ENCODE measurements at places on chromosomes 13 and 19. TPM values are rescaled to one million over a fixed set of nuclear protein-coding genes. Genes with fewer than 3 reads are reported as not detected.
A peak's percentile ranks its signal among the peaks of the same experiment; 100 is the strongest.

CEACAM4 gene
- not detected for total RNA-seq

GPR18 gene
- 45.4 TPM for total RNA-seq

RPL21 gene
- total RNA-seq = 1,354 TPM

DDX39A gene
- total RNA-seq = 151 TPM

CATSPERD gene
- not detected for total RNA-seq

CILP2 gene
- total RNA-seq = 0.15 TPM

SLC17A7 gene
- total RNA-seq = 0.47 TPM

SIGLEC8 gene
- total RNA-seq = not detected

MAST1 gene
- total RNA-seq = 3.3 TPM

RABAC1 gene
- total RNA-seq = 270 TPM

DHRS12 gene
- total RNA-seq = 10.9 TPM

TPGS1 gene
- total RNA-seq = 46.6 TPM

KANK3 gene
- total RNA-seq = not detected

RHPN2 gene
- total RNA-seq = 4.3 TPM

AMH gene
- total RNA-seq = 7.2 TPM

COX6B2 gene
- total RNA-seq = not detected

DNA sequence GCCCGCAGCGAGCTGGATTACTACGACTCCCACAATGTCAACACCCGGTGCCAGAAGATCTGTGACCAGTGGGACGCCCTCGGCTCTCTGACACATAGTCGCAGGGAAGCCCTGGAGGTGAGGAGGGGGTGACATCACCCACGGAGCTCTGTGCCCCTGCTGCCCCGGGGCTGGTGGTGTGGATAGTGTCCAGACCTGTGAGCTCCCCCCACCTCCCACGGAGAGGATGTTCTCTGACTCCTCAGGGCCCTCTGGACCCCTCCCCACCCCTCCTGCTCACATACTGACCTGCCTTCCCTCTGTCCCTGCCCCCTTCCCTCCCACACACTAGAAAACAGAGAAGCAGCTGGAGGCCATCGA is 20.7 kb downstream of the CAPN12 start:
- no peak for DNase-seq

GRCh38 chr13:29571876-29572570 is 23.5 kb downstream of the SLC7A1 start:
- no peak for DNase-seq

GRCh38 chr13:75153834-75154233 is 328.1 kb downstream of the TBC1D4 start:
- DNase-seq = no peak

- DNase-seq = peak; percentile 80
These were observed 87.6 kb downstream of the ZNF429 start for GRCh38 chr19:21593008-21593481.

DNA sequence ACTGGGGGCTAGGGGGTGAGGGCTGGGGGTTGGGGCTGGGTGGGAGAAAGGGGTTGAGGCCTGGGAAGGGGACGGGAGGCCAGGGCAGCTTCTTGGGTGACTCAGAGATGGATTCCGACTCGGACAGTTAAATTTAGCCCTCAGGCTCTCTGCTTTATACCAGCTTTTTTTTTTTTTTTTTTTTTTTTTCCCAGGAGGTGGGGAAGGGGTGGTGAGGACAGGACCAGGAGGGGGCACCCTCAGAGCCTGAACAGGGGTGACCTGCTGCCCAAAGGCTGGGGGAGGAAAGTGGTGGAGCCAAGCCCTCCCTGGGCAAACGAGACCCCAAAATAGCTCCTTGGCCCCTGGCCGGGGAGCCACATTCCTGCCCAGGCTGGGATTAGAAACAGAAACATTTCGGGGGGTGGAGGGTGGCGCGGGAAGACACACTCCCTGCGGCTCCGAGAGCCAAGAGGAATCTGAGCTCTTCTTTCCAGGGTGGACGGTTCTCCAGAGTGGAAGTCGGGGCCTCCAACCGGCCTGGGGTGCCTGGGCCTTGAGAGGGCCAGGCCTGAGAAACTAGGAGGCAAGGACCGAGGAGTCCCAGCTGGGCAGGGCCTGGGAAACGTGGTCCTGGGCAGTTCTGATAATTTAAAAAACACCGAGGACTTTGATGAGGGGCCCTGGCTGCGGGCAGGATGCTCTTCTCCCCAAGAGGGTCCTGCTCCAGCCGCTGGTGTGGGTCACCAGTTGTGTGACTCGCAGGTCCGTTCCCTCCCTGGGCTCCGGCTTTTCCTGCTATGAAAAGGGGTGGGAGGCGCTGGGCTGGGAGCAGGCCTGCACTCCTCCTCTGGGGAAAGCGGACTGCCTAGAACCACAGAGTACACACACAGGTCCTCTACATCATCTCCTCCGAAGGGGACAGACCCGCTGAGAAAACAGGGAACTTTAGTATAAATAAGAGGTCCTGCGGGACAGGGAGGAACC is 813 bp upstream of the DMPK start:
- DNase-seq = no peak

GRCh38 chr19:737591-738093 is 13.3 kb upstream of the MISP start:
- peak; percentile 80 for DNase-seq

- no peak for DNase-seq
These were observed 1361.3 kb downstream of the UQCRFS1 start for GRCh38 chr19:27851543-27852060.

- no peak for DNase-seq
These were observed 2.1 kb downstream of the TMEM255B start for GRCh38 chr13:113761136-113761535.

GRCh38 chr13:111079375-111079774 is 35.7 kb upstream of the ARHGEF7 start:
- no peak for DNase-seq

GRCh38 chr19:52211926-52212571 is 22.2 kb downstream of the PPP2R1A start:
- no peak for DNase-seq

DNA sequence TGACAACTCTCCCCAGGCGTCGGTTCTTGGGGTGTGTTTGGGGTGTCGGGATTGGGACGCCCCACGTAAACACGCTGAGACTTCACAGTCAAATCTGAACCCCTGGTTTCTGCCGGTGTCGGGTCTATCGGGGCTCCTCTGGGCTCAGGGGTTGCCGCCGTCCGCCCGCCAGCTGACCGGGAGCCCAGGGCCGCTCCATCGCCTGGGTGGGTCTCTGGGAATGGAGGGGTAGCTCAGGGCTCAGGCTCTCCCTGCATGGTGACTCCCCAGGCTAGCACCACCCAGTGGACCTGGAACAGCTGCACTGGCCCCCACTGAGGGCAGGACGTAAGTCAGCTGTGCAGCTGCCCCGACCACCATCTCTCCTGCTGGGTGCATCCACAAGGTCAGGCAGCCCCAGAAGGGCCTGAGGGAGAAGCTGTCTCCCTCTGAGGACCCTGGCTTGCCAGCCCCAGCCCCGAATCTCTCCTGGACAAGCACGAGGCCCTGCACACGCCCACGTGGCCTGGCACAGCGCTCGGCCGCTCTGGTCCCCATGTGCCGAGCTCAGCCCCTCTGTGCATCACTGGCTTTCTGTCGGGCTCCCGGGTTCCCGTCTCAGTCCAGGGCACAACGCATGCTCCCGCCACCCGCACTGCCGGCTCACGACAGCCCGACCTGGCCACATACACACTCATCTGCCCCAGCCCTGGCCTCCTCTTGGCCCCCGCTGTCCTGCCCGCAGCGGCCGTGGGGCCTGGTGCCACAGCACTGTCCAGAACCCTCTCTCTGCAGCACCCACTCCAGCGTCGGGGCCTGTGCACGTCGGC is 6.1 kb downstream of the RNF126 start:
- DNase-seq = no peak

GRCh38 chr19:55175117-55175867 is 4.8 kb downstream of the SYT5 start:
- no peak for DNase-seq

DNA sequence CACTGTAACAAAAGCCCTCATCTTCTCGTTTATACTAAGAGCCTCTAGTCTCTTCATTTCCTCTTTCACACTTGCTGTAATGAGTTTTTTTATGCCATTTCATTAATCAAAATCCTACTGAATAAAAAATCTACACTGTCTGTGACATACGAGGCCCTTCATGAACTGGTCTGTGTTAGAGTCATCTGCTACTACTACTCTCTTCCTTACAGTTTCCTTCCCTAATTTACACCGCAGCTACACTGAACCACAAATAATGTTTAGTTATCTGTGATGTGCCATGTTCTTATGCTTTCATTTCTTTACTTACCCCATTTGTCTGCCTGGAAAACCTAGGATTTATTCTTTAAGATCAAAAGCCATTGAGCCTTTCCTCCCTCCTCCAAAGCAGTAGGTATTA is 16.0 kb downstream of the UFM1 start:
- DNase-seq = no peak

DNA sequence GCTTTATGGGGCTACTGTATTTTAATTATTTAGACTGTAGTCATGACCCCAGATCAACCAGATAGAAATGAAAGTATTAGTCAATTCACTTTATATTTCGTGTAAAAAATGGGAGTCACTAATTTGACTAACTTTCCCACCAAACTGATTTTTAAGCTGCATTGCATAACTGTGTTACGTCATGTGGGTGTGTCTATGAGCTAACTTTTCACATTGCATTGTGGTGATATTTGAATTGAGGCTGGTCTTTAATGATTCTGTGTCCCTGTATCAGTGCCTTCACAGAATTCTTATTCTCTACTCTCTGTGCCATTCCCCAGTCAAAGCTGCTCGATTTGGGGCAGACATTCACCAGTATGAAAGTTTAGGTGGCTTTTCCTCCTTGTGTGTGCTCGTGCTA is 172.7 kb upstream of the MAB21L1 start:
- DNase-seq = no peak

DNA sequence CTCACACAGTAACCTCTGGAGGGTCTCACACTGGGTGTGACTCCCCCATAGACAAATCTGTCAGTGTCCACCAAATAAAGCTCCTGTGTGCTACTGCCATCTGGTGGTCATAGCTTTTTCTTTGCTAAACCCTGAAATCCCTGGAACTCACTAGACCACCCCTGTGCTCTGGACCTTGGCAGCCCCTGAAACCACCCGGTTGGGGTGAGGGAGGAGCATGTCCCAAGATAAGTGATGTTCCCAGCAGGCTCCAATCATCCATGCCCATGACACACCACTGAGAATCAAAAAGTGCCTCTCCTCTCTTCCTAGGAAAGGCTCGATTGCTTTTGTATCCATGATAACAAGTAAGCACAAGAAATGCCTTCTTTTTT is 6.5 kb upstream of the HSD17B14 start:
- peak; percentile 91 for DNase-seq

DNA sequence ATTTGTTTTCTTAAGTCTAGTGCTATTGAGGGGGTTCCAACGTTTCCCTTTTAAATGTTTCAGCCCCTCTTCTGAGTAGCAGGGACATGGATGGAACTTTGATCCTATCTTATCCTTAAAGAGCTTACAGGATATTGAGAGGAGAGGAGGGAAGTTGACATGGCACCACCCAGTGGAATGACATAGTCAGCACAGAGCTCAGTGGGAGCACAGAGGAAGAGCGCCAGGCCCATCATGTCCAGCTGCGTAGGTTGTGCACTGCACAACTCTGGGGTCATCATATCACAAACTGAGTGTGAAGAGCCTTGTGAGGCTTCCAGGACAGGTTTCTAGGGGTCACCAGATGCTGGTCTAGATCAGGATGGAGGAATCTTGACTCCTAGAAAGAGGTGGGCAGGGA is 4.6 kb upstream of the CDC42EP5 start:
- DNase-seq = no peak

GRCh38 chr19:13872695-13873389 is 4.1 kb upstream of the NANOS3 start:
- DNase-seq = peak; percentile 58

DNA sequence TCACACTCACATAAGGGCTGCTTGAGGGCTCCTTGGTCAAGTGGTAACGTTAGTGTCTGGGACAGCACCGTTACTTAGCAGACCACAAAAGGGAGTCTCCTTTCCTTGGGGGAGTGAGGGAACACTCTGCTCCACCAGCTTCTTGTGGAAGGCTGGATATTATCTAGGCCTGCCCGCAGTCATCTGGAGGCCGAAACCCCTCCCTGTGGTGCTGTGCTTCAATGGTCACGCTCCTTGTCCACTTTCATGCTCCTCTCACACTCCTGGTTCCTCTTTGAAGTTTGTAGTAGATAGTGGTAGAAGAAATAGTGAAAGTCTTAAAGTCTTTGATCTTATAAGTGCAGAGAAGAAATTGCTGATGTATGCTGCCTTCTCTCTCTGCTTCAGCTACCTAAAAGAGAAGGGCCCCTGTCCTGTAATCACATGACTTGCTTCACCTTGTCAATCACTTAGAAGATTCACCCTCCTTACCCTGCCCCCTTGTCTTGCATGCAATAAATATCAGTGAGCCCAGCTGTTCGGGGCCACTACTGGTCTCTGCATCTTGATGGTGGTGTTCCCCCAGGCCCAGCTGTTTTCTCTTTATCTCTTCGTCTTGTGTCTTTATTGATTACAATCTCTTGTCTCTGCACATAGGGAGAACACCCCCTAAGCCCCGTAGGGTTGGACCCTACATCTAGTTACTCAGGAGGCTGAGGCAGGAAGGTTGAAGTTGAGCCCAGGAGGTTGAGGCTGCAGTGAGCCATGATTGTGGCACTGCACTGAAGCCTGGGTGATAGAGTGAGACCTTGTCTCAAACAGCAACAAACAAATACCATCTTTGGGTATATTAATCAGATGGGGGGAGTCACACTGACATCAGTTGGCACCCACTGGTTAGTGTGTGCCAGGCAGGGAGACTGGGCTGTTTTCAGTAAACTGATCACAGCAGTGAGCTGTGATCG is 11.6 kb upstream of the MZF1 start:
- no peak for DNase-seq

- no peak for DNase-seq
These were observed 16.5 kb upstream of the ZNF8 start for GRCh38 chr19:58261968-58262921.

GRCh38 chr19:48415395-48415794 is 21.9 kb downstream of the GRIN2D start:
- DNase-seq = peak; percentile 96

- DNase-seq = no peak
These were observed 652.5 kb downstream of the SLITRK1 start for GRCh38 chr13:83229574-83230305.

- DNase-seq = no peak
These were observed 22.3 kb upstream of the CSNK1A1L start for GRCh38 chr13:37127691-37128241.

GRCh38 chr19:47471733-47472457 is at the start of gene SLC8A2:
Gene SLC8A2, minus strand, starts transcription at chr19:47471893. Its CDS starts 5,490 bp downstream, at chr19:47466403.
- DNase-seq = peak; percentile 89

DNA sequence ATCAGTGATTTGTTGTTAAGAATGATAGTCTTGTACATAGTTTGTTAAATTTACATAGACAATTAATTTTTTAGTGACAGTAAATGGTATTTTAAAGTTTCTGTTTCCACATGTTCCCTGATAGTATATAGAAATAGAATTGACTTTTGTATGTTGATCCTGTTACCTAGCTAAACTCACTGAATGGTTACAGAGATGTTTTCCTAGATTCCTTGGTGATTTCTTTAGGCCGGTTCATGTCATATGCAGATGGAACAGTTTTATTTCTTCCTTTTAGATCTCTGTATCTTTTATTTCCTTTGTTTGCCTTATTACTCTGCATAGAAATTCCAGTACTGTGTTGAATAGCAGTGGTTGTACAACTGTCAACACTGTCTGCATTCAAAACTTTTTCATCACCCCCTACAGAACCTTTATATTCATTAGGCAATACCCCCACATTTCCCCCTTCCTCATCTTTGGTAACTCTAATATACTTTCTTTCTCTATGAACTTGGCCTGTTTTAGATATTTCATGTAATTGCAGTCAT is 86.3 kb downstream of the NBEA start:
- no peak for DNase-seq

- DNase-seq = no peak
These were observed 362 bp downstream of the WTIP start for GRCh38 chr19:34481861-34482379.
